ENCODE measurements at places on chromosomes 13 and 19.

GRCh38 chr19:36775768-36776167, 3.2 kb upstream of the ZNF850 start:
- DNase-seq: peak; percentile 14

- peak; percentile 79 for DNase-seq
Observed at GRCh38 chr13:49371943-49372613, 71.8 kb downstream of the CAB39L start.

GRCh38 chr13:21015284-21015683, 46.1 kb downstream of the LATS2 start:
- DNase-seq: no peak

DNA sequence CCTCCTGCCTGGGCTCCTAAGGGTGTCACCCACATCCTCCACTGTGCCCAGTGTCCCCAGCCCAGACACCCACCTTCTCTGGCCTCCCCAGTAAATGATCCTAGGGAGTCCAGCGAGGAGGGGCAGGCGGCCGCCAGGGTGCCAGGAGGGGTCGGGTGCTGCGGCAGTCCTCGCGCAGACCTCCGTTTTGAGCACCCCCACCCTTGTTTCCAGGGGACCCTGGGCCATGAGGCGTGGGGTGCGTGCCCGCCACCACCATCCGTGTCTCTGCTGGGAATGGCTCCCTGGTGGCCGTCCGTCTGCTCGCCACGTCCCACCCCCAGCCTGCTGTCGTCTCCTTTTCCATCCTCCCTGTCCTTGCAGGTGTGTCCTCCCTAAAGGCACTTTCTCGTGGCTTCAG, 133.0 kb downstream of the KDM4B start:
- no peak for DNase-seq

GRCh38 chr13:98201984-98202383, 24.9 kb upstream of the RNF113B start:
- DNase-seq: no peak

Data from renal pelvis (tissue), 12 donors.